NCI-H510A treated with DMSO at 0.1 percent for 48 hours (cell line): ENCODE measurements at places on chromosomes 6 and 20.

DNA sequence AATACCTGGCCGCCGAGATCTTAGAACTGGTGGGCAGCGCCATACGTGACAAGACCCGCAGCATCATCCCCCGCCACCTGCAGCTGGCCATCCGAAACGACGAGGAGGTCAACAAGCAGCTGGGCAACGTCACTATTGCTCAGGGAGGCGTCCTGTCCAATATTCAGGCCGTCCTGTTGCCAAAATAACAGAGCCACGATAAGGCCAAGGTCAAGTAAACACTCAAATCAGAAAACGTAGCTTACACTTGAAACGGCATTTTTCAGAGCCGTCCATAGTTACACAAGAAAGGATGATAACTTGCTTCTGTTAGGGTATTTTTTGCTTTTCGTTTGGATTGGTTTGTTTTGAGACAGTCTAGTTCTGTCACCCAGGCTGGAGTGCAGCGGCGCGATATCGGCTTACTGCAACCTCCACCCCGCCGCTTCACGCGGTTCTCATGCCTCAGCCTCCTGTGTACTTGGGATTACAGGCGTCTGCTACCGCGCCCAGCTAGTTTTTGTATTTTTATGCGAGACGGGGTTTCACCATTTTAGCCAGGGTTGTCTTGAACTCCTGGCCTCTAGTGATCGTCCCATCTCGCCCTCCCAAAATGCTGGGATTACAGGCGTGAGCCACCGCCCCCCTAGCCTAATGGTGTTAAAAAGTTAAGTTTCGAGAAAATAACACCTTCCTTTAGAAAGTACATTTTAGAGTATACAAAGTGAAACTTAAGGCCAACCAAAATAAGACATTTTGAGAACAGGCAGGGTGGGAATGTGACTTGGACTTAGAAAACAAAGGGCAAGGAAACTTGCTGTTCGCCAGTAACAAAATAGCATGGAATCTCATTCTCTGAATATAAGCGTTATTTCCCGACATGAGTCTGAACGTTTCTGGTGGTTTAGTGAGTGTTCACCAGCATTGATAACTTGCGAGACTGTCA is 42.8 kb upstream of the HFE start:
- DNase-seq: no peak

DNA sequence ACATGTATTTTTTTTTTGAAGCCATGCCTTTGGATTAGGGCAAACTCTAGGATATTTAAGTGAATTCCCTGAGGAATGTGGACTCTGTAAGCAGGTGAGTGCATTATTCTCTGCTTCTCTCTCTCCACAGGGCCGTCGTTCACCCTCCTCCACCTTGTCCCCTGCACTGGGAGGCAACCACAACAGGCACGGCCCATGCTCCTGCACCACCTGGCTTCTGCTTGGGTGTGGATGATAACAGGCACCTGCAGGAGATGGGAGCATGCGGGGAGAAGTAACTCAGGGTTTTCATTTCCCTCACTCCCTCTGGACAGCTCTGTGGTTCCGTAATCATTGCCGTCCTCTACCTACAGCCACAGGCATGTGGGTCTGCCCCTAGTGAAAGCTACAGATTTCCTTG is 43.4 kb downstream of the HLA-C start:
- no peak for DNase-seq

GRCh38 chr6:131244942-131245341 is 109.7 kb downstream of the AKAP7 start:
- DNase-seq: no peak

- no peak for DNase-seq
These were observed 9.4 kb downstream of the TREML2 start for GRCh38 chr6:41191569-41191968.

GRCh38 chr6:69816569-69816968 is 19.8 kb upstream of the LMBRD1 start:
- DNase-seq: no peak

GRCh38 chr20:45098103-45098773 is 2.7 kb downstream of the KCNS1 start:
- DNase-seq: no peak

GRCh38 chr6:11495565-11496145 is 41.9 kb upstream of the TMEM170B start:
- DNase-seq: no peak

- DNase-seq: no peak
These were observed 12.2 kb downstream of the SAYSD1 start for GRCh38 chr6:39102821-39103136.

- DNase-seq: no peak
These were observed 290.8 kb downstream of the ZNF217 start for GRCh38 chr20:53302695-53303412.

DNA sequence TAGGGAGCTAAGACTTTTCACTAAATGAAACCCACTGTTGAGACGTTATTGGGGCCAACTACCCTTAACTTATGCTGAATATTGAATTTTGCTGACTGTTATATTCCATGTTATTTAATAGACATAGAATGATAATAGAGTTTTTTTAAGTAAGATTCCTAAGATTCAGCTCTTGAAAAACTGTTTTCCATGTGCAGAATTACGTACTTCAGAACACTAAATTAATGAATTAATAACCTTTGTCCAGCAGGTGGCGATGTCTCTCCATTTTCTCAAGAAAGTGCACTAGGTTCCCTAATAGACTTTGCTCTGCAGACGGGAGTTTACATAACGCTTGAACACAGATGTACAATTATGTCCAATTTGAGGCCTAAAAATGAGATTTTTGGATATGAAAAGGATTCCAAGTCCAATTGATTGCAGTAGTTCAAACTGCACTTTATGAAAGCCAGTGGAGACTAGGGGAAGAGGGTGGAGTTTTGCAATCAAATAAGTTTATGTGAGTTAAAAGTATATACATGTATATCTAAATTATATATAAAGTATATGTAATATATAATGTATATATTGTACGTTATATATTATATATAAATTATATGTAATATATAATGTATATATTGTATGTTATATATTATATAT is 282.1 kb downstream of the UST start:
- peak; percentile 91 for DNase-seq
